ENCODE measurements at places on chromosomes 3 and 15.

GRCh38 chr3:101319531-101319930, 844 bp downstream of the IMPG2 start:
- DNase-seq = no peak

DNA sequence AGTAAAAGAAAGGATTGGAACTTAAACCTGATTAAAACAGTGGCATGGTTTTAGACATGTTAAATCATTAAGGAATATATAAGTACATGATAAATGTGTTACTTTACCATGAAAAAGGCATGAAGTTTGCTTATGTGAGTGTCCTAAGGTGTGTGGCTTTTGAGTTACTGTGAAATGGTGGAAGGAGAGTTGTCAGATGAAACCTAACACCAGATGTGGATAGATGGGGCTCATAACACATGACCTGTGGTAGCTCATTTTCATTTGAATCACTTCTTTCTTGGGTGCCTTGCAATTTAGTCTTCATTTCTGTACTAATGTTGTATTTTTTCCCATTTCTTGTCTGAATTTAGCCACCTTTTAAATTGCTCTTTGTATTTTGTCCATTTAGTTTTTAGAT, 13.0 kb downstream of the MEF2A start:
- no peak for DNase-seq

GRCh38 chr15:89090791-89091626, 2.8 kb downstream of the ABHD2 start:
- peak; percentile 78 for DNase-seq

DNA sequence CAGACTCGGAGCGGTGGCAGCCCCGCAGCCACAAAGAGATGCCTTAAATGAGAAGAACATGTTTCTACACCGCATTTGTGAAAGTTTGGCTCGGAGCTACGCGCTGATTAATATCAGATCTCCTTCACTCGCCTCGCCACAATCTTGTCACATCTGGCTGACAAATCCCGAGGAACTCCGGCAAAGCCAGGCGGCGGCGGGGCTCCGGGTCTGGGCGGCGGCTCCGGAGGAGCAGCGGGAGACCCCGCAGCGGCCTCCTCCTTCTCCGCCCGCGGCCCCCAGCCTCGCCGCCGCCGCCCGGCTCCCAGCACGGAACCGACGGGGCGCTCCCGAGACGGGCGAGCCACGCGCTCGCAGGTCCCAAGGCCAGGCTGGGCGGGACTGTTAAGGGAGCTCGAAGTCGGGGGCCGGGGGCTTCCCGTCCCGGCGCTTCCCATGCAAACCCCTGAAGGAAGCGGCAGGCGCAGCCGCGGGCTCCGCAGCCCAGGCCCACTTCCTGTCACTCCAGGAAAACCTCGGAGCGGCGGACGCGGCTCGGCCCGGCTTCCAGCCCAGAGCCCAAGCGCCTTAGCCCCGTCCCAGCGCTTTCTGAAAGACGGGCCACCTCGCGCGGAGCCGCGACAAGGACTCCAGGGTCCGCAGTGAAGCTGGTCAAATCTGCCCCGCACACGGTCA, 1.2 kb downstream of the BNC1 start:
- peak; percentile 56 for DNase-seq

DNA sequence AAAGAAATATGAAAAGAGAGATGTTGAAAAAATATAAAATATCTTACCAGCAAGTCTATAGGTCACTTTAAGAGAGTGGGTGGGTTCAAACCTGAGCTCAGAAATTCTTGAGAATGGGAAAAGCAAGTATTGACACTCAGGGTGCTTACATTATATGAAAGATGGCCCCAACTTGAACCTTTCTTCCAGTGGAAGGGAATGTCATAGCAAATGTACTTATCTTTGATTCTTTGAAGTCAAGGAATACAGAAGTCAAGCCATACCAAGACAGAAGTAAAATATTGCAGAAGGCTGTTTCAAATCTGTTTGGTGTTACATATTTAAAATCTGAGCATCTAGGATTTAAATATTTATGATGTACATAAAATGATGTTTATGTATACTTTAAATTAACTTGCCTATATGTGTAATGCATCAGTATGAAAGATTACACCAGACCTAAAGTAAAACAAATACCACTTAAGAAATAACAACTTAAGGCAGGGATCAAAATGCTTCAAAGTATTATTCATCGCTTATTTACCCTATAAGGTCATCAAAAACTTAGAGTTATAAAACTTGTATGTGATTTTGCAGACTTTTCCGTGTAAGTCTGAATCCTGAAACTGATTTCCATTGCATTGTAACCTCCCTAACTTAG, 8.7 kb downstream of the MME start:
- DNase-seq = no peak

- DNase-seq = no peak
Measured at GRCh38 chr3:13475871-13476590, 4.1 kb upstream of the HDAC11 start.

- no peak for DNase-seq
Measured at GRCh38 chr3:194851941-194852340, 166.3 kb downstream of the FAM43A start.

DNA sequence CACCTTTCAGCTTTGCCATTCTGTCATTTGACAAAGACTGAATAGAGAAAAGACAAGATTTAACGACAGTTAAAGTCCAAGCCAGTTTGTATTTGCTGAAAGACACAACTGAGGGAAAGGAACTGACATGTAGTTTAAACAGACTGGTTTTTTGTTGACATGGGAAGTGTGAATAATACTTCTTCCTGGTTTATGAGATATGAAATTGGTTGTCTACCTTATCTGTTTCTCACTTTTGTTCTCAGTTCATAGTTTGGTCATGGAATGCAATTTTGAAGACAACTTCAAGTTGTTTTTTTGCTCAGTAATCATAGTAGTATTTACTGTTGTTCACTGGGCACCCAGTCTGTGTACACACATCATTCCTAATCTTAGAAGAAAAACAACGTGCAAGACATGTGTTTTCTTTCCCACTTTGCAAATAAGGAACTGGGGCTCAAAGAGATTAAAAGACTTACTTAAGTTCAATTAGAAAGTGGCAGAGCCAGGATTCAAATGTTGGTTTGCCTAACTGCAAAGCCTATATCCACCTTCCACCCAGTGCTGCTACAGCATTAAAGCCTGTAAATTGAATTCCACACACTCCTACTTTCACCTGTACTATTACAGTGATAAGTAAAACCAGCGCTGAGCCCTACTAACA, 103.5 kb downstream of the LPP start:
- DNase-seq = no peak

DNA sequence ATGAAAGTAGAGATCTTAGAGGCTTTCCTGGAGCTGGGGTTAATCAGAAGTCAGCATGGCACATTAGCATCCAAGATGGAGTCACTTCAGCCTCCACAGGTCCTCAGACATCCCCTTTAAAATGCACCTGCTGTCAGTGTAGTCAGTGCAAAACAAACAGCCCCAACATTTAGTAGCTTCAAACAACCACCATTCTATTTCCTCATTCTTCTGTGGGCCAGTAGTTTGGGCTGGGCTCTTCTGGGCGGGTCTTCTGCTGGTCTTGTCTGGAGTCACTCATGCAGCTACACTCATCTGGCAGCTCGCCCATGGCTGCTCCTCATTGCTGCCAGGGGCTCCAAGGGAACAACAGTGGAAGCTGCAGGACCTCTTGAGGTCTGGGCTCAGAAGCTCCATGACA, 99.9 kb downstream of the TLE3 start:
- peak; percentile 35 for DNase-seq

GRCh38 chr3:98343647-98344507, 9.8 kb upstream of the OR5K4 start:
- peak; percentile 5 for DNase-seq

DNA sequence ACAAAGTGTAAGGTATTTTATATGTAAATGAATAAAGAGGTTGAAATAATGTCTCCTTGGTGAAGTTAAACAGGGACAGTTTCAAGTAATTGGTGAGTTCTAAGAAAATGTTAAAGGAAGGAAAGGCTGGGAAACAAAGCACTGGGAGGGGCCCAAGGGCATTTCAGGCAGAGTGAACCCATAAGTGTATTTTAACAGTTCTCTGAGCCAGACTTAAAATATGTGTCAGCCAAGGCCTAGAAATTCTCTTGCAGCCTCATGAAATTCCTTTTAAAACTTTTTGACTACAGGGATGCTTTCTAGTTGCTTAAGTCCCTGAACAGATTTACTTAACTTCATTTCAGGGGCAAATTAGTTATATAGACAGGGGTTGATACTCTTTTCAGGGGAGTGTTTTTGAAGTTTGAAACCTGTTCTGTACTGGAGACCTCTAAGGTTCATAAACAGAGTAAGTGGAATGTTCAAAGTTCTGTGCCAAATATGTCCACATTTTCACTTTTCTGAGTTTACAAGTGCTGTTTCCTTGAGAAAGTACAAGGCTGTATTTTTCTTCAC, 77.6 kb downstream of the GALK2 start:
- peak; percentile 43 for DNase-seq

GRCh38 chr3:150401285-150401684, 6.8 kb upstream of the TSC22D2 start:
- DNase-seq = no peak

DNA sequence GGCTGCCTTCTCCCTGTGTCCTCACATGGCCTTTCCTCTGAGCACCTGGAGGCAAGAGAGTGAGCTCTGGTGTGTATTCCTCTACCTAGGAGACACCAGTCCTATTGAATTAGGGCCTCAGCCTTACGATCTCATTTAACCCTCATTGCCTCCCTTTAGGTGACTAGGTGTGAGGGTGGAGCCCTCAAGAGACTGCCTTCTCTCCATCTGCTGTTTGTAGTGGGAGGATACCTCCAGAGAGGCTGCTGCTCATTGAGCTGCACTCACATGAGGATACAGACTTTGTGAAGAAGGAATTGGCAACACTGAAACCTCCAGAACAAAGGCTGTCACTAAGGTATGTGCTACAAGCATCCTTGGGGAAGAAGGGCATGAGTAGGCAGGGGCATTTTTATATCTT, at the start of gene CCR8:
CCR8 (plus strand) TSS at position 217 of the 400 bp plus-strand sequence. CDS start 2,623 bp downstream, outside the sequence.
- DNase-seq = no peak

DNA sequence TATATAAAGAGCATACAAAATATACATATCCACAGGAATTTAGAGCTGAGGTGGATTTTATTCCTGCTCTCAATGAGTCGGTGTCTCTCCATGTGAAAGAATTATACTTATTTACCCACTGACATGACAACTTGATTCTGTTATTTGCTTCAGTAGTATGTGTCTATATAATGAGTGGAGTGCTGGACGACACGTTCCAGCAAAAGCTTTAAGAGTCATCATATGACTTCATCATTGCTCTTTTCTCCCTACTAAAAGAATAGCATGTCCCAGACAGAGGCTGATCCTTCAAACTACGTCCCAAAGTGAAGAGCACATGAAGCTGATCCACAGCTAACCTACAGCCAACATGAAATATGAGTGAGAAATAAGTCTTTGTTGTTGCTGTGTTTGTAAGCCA, 54.3 kb upstream of the GNB4 start:
- no peak for DNase-seq

GRCh38 chr3:122952520-122952919, 75.0 kb downstream of the SEMA5B start:
- DNase-seq = peak; percentile 72

DNA sequence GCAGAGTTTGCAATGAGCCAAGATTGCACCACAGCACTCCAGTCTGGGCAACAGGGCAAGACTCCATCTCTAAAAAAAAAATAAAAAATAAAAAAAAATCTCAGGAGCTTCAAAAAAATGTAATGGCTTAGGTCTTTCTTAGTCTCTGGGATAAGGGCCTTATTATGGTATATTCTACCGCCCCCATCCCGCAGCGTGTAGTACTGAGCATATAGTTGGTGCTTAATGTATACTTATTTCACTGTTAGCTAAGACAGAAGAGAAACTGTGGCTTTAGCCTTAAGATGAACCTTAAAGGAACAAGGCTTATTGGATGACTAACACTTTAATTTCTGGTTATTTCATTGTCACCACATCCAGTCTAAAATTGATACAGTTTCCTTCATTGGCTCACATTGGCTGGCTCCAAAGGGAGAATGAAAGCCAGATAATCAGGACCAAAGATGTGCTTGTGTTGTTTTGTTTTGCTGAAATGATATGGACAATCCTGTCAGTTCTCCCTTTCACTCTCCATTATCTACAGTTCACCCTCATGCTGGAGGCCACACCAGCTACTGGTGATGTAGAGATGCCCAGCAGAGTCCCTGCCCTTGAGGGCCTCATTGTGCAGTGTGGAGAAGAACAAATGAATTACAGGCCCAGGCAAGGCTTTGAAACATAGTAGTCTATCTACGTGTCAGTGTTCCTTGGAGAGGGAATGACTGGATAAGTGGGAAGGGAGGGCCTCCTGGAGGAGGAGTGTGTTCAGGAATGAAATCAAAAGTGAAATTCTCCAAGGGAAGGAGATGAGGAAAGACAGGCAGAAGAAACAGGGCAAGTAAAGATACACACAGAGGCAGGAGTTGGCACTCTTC, 17.4 kb upstream of the RAF1 start:
- no peak for DNase-seq

- DNase-seq = no peak
Measured at GRCh38 chr3:32432711-32433530, 41.3 kb downstream of the CMTM7 start.

- DNase-seq = peak; percentile 69
Measured at GRCh38 chr3:7518456-7518855, 657.5 kb downstream of the GRM7 start.

DNA sequence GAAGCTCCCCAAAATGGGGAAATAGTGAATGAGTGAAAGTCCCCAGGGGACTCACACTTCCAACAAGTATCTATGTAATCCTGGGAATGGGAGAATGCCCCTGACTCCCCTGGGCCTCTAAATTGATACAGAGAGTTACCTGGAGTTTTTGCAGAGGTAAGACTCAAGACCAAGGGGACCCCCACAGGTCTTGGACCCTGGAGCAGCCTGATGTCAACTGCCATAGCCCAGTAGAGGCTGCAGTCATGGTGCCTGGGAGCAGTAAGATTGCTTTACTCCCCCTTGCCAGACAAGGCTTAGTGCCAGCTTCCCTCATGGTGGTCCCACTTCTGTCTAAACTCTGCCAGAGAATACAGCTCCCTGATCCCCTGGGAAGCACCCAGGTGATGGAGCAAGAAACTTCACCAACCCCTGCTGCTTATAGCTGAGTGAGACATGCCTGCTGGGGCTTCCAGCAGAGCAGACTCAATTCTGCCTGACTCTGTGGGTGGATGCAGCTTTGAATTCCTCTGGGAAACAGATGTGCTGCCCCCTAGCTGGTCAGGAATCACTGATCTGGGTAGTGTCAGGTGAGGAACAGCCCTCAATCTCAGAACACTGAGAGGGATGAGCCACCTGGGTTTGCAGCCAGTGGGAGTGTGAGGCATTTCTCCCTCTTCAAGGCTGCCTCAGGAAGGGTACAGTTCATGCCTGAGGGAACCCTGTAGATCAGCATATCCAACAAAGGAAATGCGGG, 485.9 kb downstream of the NSUN3 start:
- no peak for DNase-seq

- DNase-seq = no peak
Measured at GRCh38 chr3:177711637-177712036, 514.4 kb upstream of the TBL1XR1 start.

DNA sequence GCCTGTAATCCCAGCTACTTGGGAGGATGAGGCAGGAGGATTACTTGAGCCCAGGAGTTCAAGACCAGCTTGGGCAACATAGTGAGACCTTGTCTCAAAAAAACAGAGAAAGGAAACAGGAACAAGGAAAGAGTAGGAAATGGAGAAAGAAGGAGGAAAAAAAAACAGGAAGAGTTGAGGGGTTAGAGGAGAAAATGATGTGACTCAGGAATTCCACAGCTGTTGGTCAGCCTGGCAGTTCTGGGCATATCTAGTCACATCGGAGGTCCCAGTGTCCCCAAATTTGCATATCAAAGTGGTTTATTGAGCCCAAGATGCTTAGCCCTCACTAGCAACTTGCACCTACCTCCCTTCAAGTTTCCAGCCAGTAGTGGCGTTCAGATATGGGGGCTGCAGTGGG, 18.8 kb upstream of the JMJD7 start:
- no peak for DNase-seq

All from muscle of leg (tissue), 16 donors.